ENCODE measurements at places on chromosomes 5 and 9. TPM values are rescaled to one million over a fixed set of nuclear protein-coding genes. Genes with fewer than 3 reads are reported as not detected.
A peak's percentile ranks its signal among the peaks of the same experiment; 100 is the strongest.

PHF24 gene
- 0.88 TPM for total RNA-seq

DNA sequence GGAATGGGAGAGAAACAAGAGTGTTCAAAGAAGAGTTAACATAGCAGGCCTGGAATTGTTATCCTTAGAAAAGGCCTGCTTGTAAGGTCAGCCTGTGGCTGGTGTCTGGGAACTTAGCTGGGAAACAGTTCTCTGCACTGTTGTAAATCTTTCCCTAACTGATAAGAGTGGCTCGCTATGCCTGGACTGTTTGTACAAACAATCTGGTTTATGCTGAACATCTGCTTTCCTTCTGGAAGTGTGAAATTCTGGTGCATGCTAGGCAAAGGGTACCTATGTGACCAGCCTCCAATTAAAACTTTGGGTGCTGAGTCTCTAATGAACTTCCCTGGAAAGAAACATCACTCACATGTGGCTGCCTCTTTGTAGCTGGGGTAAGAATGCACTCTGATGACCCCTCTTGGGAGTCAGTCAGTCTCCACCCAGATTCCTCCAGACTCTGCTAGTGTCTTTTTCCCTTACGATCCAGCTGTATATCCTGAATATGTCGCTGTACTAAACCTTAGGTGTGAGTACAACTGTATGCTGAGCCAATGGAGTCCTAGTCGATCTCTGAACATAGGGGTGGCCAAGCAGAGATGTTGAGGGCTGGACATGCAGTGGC lies 16.5 kb downstream of the SPARC start:
- peaks cover 33% of the 10 kb centered on the region for H3K36me3 ChIP-seq
- no peak for DNase-seq
- H3K27ac ChIP-seq, result peak overlapping the region; percentile 26
- no peaks in the 10 kb centered on the region for H3K27me3 ChIP-seq
- no peak overlapping the region for H3K4me3 ChIP-seq

DNA sequence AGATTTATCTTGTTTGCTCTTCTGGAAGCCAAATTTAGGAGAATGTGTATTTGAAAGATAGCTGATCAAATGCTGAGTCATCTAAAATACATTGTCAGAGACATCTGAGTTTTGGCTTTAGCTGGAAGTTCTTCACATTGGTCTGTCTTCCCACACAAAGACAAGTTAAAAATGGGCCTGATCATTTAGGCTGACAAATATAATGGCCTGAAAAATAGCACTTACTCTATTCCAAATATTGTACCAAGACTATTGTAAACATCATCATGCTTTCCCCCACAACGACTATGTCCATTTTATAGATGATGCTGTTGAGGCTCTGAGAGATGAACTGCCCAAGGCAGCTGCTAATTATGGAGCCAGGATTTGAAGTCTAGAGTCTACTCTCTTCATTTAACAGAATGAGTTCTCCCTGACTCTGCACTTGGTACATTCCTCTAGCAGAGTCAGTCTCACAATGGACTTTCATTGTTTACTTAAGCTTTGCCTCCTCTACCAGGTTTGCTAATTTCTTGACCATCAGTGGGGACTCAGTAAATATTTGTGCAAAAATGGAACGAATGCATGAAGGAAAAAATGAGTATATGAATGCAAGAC lies 619.4 kb upstream of the KLF4 start:
- H3K4me3 ChIP-seq, result no peak overlapping the region
- H3K36me3 ChIP-seq, result no peaks in the 10 kb centered on the region
- H3K27me3 ChIP-seq, result no peaks in the 10 kb centered on the region
- H3K27ac ChIP-seq, result no peak overlapping the region
- H3K4me1 ChIP-seq, result peaks cover 9% of the 10 kb centered on the region

DNA sequence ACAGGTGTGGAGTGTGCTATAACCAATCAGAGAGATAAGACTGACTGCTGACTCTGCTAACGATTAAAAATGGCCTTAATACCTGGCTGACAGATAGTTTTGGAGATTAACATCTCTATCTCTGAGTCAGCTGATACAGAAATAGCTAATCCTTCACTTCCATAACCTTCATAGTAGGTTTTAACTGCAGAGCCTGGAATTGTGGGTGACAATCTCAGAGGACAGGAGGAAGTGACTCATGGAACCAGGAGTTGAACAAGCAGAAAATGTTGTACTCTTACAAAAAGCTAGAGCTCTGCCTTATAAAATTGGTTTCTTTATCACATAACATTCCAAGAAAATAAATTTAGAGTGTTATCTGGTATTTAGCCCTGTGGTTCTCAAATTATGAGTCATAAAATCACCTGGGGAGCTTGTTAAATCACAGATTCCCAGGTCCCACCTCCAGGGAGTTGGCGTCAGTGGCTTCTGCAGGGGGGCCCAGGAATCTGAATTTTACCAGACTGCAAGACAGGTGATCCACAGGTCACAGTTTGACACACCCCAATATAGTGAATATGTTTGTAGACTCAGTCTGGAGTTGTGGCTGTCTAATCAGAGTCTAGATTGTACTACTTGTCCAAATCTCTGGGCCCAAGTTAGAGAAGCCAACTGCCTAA lies 44.4 kb upstream of the AFAP1L1 start:
- DNase-seq, result no peak
- H3K4me3 ChIP-seq, result no peak overlapping the region
- no peaks in the 10 kb centered on the region for H3K36me3 ChIP-seq
- peaks cover 8% of the 10 kb centered on the region for H3K27me3 ChIP-seq
- H3K27ac ChIP-seq, result no peak overlapping the region
- H3K4me1 ChIP-seq, result peaks cover 5% of the 10 kb centered on the region

C5orf63 gene
- total RNA-seq, result 8.9 TPM

DBH gene
- 0.10 TPM for total RNA-seq

All from type B pancreatic cell (in vitro differentiated cells).